ENCODE measurements at places on chromosomes 5 and 9. TPM values are rescaled to one million over a fixed set of nuclear protein-coding genes. Genes with fewer than 3 reads are reported as not detected.
A peak's percentile ranks its signal among the peaks of the same experiment; 100 is the strongest.

GRCh38 chr5:118647587-118647986 lies 340.8 kb downstream of the DTWD2 start:
- DNase-seq = no peak

CKMT2 gene
- 0.43 TPM for total RNA-seq

HTR1A gene
- total RNA-seq = not detected

LPAR1 gene
- 35.4 TPM for total RNA-seq

DNA sequence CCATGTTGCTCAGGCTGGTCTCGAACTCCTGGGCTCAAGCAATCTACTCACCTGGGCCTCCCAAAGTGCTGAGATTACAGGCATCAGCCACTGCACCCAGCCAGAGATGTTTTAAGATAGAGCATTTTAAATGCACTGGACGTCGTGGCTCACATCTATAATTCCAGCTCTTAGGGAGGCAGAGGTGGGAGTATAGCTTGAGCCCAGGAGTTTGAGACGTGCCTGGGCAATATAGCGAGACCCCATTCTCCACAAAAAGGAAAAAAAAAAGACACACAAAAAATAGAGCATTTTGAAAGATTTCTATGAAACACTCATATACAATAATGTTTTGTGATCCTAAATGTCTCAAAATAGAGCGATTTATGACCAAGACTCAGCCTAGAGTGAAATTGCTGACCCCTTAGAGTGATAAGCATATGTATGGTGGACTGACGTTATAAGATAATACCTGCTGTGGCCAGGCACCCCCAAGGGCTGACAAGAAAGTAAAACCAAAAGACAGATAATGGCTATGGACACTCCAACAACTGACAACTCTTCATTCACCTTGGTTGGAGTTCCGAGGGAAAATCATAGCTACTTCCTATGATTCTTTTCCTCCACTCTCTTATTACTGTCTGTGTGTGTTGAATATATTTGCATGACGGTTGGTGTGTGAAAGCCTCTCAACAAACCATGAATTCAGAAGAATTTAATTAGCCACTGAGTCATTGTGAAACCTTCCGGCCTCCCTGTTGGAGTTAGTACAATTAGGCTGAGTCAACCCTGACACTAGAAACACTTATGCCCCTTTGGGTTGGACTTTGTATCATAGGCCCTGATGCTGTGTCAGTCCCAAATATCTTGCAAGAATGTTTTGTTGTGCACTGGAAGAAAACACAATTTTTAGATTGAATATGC lies 526.5 kb upstream of the NUDT12 start:
- DNase-seq = no peak

DNA sequence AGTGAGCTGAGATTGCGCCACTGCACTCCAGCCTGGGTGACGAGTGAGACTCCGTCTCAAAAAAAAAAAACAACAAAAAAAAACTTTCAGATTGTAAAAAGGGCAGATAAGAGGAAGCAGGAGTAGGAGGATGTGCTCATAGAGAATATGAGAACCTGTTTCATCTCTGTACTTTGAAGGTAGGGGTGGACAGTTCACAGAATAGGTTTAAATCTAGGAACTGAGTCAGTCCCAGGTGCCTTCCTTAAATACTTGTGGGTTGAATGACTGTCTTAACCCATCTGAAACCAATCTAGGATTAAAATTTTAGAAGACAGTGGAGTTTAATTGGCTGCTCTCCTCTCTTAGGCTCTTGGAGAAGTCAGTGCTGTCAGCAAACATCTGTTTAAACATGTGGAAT lies 12.4 kb downstream of the POLK start:
- DNase-seq = no peak

- no peak for DNase-seq
Observed at GRCh38 chr9:125966466-125966865, 219.3 kb downstream of the PBX3 start.

ALDH7A1 gene
- 1.4 TPM for total RNA-seq

DNA sequence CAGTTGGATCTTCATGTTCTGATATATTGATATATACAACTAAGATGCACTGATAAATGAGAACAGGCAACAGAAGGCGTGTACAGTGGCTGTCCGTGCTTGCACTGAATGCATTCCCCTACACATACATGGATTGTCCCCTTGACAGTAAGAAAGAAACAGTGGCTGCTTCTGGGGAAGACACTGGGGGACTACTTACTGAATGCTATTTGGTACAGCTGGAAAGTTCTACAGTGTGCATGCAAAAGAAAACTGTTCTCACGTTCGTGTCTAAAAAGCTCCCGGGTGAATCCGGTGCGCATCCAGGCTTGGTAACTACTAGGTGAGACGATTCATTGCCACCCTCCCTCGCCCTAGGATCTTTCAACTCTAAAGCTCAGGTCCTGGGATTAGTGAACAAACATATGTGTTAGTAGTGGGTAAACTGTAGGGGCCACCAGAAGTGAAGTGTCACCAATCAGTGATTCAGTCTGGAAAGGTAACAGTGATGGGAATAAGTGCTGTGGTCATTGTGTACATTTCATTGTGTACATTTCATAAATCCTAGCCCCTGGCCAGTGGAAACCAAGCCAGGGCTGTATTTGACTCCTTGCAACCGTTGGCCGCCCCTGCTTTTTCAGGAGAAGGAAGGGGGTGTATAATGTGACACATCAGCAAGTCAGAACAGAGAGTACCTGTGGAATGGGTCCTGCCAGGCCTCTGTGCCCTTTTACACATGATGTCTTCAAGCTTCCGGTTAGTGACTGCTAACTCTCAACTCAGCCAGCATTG lies 46.3 kb upstream of the BOD1 start:
- peak; percentile 59 for DNase-seq

ASS1 gene
- 162 TPM for total RNA-seq

- no peak for DNase-seq
Observed at GRCh38 chr9:77981332-77981731, 50.3 kb downstream of the GNAQ start.

DNA sequence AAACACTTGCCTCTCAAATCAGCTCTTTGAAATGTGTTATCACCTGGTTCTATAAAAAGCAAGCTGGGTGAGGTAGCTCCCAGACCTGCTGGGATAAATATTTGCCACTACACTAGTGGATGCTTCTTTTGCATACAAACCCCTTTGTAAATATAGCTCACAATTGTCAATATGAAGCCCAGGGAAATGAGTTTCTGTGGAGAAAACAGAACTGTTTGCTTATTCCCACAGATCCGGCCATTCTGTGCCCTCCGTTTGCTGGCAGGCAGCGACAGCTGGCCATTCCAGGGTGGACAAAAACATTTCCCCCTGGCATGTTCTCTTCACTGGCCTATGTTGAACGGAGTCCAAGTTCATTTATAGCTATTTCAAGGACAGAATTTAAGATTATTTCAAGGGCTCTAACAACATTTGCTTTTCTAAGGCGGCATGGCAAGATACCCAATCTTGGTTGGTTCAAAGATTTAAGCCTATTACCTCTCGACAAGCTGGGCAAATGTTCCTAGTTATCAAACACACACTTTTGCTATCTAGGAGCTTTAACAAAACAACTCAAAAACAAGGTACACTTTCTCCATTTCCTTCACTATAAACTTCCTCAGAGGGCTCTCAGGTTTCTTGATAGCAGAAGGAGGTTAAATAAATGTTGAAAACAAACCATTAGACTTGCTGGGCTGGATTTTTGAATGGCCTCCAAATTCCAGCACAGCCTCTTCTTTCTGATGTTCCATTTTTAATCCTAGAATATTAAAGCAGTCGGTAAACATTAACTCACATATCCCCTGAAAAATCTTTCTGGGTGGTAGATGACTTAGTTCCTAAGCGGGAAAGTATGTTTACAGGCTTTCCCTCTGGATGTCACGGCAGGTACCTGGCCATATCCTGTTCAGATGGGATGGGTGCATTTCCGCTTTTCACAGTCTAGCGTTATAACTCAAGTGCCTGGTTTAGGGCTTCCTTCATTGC lies 332.3 kb downstream of the PLK2 start:
- no peak for DNase-seq

DNA sequence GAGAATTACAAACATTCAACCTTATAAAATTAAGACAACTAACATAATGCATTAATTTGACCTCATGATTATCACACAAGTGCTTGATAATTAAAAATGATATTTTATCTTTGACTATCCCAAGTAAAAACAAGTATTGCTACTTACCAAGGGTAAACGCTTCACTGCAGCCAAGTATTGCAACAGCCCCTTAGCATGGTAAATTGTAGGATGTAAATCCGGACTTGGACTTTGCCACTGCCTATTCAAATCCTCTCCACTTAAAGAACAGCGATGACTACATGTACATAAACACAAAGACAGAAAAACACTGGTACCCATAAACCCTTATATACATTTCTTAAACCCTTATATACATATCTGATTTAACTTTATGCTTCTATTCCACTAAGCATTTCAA lies 155.1 kb downstream of the AGTPBP1 start:
- no peak for DNase-seq

PCA3 gene
- total RNA-seq = not detected
